Ascending aorta (tissue), 2 donors: ENCODE measurements at places on chromosomes 6 and 20. TPM values are rescaled to one million over a fixed set of nuclear protein-coding genes. Genes with fewer than 3 reads are reported as not detected.

The LSM14B gene
- 27.6 TPM for total RNA-seq

The TINAG gene
- total RNA-seq: not detected

The OR2H1 gene
- total RNA-seq: not detected

DNA sequence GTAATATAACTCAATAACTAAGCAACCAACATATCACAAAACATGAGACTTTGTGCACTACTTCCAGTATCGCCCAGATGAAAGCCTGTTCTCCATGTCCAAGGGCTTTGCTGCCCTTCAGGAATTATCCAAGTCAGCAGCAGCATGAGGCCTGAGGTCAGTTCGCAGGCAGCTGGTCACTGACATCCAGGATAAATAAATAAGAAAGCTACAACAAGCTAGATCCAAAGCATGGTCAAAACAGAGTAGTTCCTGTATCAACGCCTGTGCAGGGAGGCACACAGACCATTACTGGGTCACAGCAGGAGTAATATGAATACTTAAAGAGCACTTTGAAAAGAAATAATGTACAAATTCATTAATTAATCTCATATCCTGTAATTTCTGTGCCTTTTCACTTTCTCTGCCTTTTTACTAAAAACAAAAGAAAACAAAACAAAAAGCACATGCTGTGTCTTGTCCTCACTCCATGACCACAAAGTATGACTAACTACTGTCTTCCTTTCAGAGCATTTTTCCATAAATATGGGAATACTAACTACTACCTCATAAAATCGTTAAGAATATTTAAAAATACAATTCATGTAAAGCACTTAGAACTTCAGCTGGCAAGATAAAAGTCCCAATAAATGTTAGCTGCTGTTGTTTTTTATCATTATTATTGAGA, 374.9 kb upstream of the IRAK1BP1 start:
- no peak for DNase-seq

- DNase-seq: no peak
These were observed 7.9 kb downstream of the COL9A3 start for GRCh38 chr20:62824476-62825332.

DNA sequence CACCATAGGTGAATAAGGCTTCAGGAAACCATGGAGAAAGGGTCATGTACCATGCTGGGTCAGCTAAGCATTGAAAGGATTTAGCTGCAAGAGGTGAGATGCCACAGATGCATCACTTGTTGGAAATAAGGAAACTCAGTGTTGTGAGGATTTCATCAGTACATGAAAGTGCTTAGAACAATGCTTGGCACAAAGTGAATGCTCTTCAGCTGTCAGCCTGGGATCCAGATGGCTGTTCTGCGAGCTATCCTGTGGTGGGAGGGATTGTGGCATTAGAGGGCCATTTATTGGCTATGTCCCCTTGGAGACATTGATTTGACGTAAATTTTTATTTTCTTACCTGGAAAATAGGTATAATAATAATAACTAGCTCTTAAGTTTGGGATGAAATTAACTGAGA, 53.0 kb downstream of the ELOVL2 start:
- DNase-seq: no peak
